ENCODE measurements at places on chromosomes 11 and 22.

GRCh38 chr11:85062659-85063058 lies 564.5 kb downstream of the DLG2 start:
- DNase-seq = no peak

DNA sequence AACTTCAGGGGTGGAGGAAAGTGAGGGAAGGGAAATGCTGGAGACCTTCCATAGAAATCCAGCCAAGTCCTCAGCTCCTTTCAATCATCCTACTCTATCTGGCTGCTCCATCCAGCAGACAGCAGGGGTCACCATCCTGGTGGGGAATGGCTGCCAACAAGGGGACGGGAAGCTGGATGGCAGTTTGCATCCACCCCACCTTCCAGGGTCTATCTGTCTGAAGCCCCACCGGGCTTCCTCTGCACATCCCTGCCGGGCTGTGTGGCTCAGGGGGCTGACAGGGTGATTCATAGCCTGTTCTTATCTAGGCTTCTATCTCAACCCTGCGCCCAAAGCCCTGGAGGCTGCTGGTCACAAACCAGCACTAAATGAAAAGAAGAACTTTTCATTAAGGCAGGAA lies 1.1 kb downstream of the SYTL2 start:
- no peak for DNase-seq

DNA sequence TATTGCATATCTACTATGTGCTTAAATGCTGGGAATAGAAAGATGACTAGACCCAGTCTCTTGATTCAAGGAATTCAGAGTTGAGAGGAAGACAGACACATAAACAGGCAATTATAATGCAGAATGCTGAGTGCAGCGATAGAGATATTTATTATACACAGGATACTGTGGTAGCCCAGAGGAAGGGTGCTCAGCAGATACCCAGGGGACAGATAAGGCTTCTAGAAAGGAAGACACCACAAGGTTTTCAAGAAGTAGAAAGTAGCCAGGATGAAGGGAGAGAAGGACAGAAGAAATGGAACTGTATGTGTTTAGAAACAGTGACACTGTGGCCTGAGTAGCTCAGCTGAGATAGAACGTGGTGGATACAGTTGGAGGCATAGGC lies 79.4 kb upstream of the NNMT start:
- no peak for DNase-seq

GRCh38 chr11:27081056-27081455 lies 40.4 kb downstream of the BBOX1 start:
- no peak for DNase-seq

- no peak for DNase-seq
Measured at GRCh38 chr11:73463359-73463758, 87.2 kb downstream of the RELT start.

DNA sequence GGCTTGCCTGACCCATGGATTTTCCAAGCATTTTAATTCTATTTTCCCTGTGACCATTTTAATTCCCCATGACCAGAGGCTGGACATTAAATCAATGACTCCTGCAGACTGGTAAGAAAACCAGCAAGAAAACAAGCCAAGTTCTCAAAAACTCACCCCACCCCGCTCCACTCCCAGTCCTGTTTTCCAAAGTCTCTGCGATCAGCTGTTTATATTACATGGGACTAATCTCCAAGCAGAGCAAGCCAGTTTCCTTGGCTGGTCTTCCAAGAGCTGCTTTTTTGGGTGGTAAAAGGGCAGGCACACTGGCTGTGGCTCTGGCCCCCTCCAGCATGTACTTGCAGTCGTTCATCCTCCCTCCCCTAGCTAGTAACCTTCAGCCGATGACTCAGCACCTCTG lies 97.9 kb downstream of the RRAS2 start:
- DNase-seq = no peak

Data from NCI-H748 treated with DMSO at 0.1 percent for 48 hours (cell line).